B cell (primary cell): ENCODE measurements at places on chromosomes 13 and 19.

DNA sequence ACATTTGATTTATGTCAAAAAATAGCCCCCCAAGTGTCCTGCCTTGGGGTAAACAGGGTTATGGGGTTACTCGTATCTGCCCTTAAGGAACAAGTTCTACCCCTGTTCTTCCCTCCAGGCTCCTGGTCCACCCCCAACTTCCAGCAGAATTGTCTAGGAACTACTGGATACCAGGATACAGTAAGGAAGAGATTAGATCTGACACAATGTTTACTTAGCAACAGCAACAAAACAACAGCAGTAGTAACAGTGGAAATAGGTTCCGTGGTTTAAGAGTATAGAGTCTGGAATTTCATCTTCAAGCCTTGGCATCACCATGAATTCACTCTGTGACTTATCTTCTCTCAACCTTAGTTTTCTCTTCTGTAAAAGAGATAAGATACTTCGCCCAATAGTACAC lies 1.7 kb upstream of the FAM98C start:
- DNase-seq: no peak

DNA sequence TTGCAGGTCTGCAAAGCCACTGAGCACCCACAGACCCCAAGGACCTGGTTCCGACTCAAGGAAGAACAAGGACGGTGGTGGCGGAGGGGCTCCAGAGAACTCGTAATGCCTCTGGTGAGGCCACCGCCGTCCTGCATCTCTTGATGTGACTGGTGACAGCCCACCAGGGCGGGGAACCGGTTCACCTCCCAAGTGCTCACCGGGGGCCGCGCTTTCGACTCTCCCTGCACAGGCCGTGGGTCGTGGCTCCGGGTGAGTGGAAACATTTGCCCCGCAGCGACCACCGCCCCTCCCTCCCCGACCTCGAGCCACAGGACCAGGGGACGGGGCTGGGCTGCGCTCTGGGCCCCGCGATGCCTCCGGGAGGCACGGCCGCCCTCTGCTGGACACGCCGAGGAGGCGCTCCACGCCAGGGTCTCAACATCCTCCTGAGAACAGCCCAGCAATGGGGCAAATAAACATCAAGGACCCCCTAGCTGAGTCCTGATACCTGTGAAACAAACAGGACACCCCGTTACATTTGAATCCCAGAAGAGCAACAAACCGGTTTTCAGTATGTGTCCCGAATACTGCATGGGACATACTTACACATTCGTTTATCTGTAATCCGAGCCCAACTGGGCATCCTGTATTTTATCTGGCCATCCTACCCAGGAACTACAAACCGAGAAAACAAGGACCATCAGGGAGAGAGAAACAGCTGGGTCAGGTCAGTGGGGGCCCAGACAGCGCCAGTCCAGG lies 3.9 kb upstream of the PLPP2 start:
- DNase-seq: peak; percentile 52

DNA sequence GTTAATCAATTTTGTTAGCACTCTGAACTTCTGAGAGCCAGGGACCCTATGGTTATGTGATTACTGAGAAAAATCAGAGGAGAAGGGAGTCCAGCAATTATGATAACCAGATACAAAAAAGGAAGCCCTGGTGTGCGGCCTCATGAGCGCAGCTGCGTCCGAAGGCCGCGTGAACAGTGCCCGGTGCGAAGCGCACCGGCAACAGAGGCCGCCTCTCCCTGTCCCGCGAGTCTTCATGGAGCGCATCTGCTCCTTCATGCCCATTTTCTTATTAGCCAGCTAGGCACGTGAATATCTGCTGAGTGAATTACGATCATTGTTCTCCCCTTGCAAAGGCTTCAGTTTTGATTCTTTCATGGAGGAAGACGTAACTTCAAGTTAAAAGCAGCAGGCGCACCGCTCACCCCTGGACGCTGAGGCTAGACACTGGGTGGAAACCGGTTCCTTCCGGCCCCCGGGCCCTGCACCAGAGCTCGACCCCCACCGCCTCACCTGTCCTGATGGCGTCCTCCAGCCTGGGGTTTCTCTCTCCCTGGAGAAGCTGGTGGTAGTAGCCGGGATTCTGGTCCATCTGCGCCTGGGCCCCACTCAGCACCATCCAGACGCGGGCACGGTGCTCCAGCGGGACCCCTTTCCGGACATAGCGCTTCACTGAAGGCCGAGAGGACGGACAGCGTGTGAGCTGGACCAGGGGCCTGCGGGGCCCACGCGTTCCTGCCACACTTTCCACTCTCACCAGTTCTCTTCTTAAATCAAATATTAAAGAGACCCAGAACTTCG lies 8.9 kb downstream of the GRTP1 start:
- DNase-seq: no peak

DNA sequence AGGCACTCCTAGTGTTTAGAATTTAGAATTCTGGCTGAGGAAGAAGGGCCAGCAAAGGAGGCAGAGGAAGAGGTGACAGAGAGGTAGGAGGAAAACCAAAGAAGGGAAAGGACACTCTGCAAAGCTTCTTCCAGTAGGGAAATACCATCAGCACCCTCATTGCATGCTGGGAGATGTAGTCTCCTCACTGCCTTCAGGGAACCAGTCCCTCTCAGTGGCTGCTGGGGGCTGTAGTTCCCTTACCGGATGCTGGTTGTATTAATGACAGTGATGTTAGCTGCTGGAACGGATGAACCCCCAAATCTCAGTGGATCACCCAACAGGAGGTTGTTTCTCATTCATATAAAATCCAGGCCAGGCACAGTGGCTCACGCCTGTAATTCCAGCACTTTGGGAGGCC lies 10.1 kb downstream of the GRIN2D start:
- DNase-seq: peak; percentile 68

DNA sequence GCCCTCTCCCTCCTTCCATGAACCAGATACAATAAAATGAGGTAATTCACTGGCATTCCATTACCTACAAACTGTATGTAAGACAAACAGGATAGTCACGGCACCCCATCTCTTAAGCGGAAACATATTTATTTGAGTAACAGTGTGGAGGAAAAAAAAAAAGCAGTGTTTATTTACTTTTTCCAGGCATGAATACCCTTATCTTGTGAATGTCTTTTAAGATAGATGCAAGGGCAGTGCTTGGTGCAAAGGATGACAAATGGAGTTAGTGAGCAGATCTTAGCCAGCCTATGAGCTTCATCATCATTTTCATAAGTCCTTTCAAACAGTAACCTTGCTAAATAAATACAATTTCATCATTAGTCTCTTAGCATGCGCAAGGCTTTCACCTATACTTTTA lies 1661.8 kb upstream of the SPRY2 start:
- no peak for DNase-seq

GRCh38 chr13:83024955-83025594 lies 857.2 kb downstream of the SLITRK1 start:
- DNase-seq: no peak

GRCh38 chr13:62113179-62113578 lies 697.5 kb upstream of the PCDH20 start:
- no peak for DNase-seq

- no peak for DNase-seq
Measured at GRCh38 chr13:79018166-79018565, 359.2 kb upstream of the OBI1 start.

GRCh38 chr19:9917321-9917720 lies 19.0 kb downstream of the OLFM2 start:
- DNase-seq: no peak

- no peak for DNase-seq
Measured at GRCh38 chr13:35797991-35798390, 321.5 kb upstream of the MAB21L1 start.

GRCh38 chr19:41860419-41861115 lies 512 bp downstream of the RPS19 start:
- no peak for DNase-seq

- peak; percentile 54 for DNase-seq
Measured at GRCh38 chr19:30227661-30228112, 144.5 kb upstream of the ZNF536 start.

GRCh38 chr13:97570442-97570841 lies 136.5 kb downstream of the RAP2A start:
- DNase-seq: no peak

GRCh38 chr13:83622422-83622784 lies 259.9 kb downstream of the SLITRK1 start:
- no peak for DNase-seq

- DNase-seq: no peak
Measured at GRCh38 chr13:55664178-55664577, 1476.5 kb upstream of the PRR20A start.

GRCh38 chr13:30720172-30720869 lies 15.0 kb upstream of the ALOX5AP start:
- DNase-seq: peak; percentile 51
